ENCODE measurements at places on chromosomes 4 and X.

DNA sequence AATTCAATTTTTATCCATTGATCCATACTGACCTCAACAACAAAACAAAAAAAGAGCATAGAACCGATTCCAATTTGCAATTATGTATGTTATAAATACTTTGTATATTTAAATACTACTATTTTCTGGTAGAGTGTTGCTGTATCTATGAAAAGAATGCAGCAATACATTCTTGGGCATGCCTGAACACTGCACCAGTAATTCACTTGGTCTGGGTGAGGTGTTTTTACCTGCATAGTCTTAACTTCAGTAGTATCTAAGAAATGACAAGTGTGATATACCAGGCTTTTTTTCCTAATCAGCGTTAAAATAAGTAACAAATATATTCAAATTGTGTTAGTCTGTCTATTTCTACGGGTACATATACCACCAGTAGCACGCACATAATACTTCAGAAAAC, 120.2 kb downstream of the KLHL13 start:
- no peak for DNase-seq

DNA sequence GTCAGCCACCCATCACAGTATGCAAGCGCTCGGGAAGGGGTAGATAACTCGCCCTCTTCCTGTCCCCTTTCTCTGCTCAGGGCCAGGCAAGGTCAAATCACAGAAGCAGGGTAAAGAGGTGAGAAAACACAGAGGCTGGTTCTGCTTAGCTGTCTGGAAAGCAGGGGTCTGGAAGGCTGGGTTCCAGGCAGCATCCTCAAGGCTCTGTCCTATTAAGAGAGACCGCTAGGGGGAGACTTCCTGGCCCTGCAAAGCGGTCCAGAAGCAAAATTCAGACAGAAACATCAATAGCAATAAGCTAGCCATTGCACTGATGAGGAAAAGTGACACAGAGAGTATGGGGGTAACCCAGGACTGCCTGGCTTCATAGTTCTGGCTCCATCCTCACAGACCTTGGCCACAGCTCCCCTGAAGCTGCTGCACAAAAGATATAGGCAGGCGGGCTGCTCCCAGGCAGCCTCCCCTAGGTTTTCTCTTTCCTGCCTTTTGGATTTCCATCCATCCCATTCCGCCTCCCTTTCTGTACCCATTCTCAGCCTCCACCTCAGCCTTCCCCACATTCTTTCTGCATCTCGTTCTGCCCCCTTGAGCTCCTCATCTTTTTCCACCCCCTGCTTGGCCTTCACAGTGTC, 308.5 kb downstream of the EVC2 start:
- no peak for DNase-seq

DNA sequence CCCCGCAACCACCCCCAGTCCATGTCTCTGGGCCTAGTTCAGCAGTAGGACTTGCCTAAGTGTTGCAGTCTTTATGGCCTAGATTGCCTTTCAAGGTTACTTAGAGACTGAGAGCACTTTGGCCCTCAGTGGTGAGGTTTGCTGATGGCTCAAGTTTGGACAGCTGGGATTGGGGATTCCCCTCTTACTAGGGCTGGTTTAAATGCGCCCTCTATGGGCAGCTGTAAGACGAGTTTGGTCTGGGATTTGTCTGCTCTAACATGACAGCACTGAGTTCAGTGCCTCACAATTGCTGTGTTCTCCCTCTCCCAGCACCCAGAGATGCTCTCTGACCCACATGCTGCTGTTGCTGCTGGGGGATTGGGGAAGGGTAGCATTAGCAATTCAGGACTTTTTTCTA, 23.1 kb downstream of the DACH2 start:
- no peak for DNase-seq

- DNase-seq = no peak
These were observed 170.3 kb downstream of the DCTD start for GRCh38 chr4:182746876-182747275.

GRCh38 chr4:89245459-89245858, 62.1 kb downstream of the GPRIN3 start:
- no peak for DNase-seq

DNA sequence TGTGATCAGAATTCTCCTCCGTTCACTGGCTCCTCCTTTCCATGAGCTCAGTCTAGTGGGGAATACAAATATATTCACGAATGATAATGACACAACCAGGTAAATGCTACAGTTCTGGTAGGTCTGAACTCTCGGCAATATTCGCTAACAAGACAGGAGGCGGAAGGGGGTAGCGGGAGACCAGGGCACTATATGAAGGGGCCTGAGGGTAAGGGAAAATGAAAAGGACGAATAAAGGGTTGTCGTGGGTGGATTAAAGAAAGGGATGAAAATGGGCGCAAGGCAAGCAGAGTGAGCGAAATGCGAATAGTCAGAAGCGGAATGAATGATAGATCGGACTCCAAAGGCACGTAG, 743 bp downstream of the NKAP start:
- no peak for DNase-seq
